Umbilical cord (tissue), 2 donors: ENCODE measurements at places on chromosomes 11 and 22. TPM values are rescaled to one million over a fixed set of nuclear protein-coding genes. Genes with fewer than 3 reads are reported as not detected.
A peak's percentile ranks its signal among the peaks of the same experiment; 100 is the strongest.

GRCh38 chr11:101706541-101706940 lies 122.7 kb upstream of the TRPC6 start:
- no peak for DNase-seq

DNA sequence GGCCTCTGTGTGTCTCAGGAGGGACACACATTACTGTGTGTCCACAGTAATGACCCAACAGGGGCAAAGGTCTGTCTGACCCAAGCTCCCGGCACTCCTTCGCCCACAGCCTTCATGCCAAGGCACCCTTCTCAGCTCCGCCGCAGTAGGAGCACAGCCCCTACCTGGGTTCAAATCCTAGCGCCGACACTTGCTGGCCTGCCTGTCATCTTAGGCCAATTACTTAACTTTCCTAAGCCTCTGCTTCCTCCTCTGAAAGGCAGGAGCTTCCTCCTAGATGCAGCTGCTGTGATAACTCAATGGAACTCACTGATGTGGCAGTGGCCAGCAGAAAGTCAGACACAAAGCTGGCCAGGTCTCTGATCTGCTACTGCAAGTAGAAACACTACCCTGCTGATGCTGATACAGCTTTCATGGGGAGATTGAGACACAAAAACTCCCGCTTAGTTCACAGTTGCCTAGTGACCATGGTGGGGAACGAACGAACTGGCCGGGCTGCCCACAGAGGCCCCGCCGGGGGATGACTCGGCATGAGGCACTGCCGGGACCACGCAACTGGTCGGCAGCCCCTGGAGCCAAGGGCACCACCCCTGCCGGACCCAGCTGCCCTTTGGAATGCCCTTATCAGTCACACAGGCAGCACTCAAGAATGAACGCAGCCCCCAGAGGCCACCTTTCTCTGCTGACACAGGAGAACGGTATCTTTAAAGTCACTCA lies 8.1 kb downstream of the EHD1 start:
- DNase-seq = peak; percentile 71

- no peak for DNase-seq
Measured at GRCh38 chr11:75855206-75855605, 40.2 kb downstream of the UVRAG start.

DNA sequence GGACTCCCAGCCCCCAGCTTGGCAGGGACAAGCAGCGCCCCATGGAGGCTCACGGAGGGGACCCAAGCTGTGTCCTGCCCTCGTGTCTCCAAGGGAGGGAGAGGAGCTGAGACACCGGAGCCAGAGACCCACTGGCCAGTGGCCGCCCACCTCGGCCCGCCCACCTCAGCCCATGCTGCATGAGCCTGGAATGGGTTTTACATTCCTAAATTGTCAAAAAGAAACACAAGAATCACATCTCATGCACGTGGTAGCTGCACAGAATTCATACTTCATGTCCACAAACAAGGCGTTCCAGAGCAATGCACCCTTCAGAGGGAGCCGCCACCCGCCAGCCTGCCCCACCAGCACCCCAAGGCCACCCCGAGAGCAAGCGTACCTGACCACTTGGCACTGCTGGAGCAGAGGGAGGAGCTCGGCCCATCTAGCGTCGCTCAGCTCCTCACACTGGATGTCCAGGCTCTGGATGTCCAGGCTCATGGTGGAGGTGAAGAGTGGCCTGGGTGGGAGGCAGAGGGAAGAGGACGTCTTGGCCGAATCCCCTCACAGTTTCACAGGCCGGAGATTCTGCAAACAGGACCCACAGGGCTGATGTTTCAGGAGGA lies 5.3 kb downstream of the RNH1 start:
- no peak for DNase-seq

- DNase-seq = peak; percentile 83
Measured at GRCh38 chr11:24623121-24623520, 126.3 kb downstream of the LUZP2 start.

DNA sequence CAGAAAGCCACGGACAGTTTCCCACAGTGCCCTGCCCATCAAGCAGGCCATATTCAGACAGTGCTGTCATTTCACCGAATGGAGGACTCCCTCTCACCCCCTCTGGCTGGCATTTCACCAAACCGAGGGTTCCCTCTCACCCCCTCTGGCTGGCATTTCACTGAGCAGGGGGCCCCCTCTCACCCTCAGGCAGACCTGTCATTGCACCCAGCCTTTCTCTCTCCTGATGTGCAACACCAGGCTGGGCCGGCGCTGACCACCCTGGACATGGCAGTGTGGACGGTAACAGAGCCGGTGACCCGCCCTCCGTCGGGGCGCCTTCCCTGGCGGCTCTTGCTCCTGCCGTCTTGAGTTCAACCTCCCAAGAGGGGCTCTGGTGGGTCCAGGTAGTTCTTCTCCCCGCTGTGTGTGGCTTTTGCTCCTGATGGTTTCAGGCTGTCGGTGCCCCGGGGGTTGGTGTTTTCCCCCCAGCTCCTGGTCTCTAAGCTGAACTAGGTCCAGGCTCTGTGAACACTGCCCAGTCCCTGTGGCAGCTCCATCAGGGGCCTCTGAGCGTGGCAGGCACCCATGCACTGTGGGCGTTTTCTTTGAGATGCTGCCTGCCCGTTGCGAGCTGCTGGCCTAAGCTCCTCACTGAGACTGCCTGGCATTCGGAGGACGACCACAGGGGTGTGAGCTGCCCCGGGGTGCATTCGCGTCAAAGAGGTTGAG lies 46.9 kb downstream of the SMIM38 start:
- no peak for DNase-seq

DNA sequence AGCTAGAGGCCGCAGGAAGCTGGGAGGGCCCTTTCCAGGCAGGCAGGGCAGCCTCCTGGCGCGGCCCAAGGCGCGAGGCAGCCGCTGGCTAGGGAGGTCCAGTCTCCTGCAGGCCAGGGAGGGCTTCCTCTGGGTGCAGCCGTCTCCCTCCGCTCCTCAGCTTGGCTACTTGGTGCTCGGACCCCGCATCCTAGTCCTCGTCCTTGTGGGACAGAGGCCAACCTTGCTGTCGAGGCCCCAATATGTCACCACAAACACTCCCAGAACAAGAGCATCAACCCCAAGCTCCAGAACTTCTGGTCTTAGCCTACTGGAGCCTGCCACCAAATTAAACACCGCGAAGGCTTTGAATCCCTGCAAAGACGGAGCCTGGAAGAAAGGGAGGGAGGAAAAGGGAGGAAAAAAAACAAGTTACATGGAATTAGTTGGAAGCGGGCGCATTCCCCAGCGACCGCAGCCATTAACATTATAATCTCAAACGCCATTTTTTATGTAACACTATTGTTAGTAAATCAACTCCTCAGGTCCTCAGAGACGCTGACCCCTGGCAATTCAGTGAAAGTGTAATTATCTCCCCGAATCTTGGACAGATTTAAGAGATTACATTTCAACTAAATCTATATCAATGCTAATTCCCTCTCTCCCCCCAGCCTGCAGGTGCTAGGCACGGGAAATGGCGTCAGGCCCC lies 12.7 kb upstream of the PAX6 start:
- DNase-seq = no peak

DNA sequence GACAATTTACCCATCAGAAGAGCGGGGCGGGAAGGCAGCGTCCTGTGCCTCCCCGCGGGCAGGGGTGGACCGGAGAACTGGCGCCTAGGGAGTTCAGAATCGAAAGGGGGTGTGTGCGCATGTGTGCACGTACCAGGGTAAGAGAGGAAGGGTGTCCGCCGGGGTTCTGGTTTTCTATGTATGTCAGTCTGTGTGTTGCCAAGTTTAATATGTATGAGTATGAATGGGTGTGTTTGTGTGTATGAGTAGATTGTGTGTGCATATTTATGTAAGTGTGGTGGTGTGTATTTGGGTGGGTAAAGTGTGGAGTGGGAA lies 2.0 kb downstream of the KCNC1 start:
- DNase-seq = no peak

GRCh38 chr11:69320326-69320725 lies 26.4 kb downstream of the MYEOV start:
- no peak for DNase-seq

- no peak for DNase-seq
Measured at GRCh38 chr11:67274768-67275605, 8.7 kb downstream of the GRK2 start.

DNA sequence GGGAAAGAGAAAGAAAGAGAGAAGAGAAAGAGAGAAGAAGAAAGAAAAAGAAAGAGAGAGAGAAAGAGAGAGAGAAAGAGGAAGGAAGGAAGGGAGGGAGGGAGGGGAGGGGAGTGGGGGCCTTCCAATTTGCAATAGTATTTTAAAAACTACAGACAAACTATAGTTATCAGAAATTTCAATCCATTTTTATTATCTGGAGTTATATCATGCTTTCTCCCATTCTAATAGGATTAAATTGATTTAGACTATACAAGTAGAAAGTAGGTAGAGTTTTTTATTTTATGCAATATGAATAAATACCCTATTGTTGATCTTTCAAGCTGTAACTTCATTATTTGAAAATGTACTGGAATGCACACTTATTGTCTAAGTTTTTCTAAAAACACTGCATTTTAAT lies 70.2 kb upstream of the CEP126 start:
- DNase-seq = no peak

DNA sequence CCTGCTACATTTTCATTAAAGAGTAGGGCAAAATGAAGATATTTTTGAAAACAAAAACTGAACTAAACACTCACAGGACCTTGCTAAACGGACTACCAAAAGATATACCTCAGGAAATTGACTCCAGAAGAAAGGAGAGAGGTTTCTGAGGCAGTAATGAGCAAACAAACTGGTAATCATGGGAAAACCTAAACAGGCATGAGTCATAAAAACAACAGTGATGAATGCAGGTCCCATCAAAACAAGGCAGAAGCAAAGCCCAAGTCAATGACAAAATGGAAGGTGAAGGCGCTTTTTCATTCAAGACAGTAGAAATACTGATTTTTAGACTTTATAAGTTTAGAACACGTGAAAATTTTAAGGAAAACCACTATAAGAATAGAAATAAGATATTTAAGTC lies 104.5 kb downstream of the EFCAB6 start:
- no peak for DNase-seq

DNA sequence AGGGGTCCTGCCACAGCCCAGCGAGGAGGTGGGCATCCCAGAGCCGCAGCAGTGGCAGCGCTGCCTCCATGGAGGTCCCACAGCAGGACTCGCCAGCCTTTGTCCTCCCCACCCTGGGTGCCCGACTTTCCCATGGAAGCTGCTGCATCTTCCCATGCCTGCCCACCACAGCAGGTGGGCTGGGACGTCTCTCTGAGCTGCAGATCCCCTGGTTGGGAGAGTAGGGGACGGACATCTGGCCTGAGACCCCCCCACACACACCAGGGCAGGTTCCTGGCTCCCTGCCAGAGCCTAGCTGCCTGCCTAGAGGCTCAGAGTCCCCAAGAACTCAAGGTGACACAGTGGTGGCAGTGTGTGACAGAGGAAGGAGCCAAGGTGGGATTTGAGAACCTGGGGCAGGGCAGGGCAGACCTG lies 21.5 kb upstream of the PRR5 start:
- no peak for DNase-seq

- no peak for DNase-seq
Measured at GRCh38 chr11:104582431-104582830, 315.8 kb downstream of the CASP12 start.

DNA sequence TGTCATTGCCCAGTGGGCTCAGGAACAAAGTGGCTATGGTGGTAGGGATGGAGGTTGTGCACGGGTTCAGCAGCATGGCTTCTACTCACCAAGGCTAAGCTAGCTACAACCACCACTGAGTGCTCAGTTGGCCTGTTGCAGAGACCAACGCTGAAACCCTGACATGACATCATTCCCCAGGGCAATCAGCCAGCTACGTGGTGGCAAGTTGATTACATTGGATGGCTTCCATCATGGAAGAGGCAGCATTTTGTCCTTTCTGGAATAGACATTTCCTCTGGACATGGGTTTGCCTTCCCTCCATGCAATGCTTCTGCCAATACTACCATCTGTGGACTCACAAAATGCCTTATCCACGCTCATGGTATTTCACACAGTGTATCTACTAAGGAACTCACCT lies 634.3 kb downstream of the OPCML start:
- no peak for DNase-seq

- DNase-seq = no peak
Measured at GRCh38 chr11:119367661-119368120, 13.8 kb downstream of the USP2 start.

DNA sequence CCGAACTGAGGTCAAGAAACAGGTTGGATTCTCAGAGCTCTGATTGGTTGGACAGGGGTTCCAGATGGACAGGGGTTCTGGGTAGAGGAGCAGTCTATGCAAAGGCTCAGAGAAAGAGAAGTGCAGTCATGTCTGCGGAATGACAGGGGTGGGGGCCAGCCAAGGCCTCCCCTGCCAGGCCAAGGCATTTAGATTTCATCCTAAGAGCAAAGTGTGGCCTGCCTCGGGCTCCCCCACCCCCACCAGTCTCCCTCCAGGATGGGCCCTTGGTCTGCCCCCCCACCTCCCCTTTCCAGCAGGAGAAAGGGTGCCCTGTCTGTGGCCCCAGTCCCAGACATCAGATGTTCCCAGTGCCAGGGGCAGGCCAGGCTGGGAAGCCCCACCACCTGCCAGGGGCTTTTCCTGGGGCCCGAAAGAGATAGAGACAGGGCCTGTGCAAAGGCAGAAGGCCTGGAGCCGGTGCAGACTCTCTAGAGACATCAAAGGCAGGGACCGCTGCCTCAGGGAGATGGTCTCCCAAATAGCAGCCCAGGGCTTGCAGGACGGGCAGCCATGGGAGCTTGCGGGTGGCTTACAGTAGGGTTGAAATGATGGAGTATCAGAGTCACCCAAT lies 9.4 kb downstream of the SUSD2 start:
- no peak for DNase-seq

DNA sequence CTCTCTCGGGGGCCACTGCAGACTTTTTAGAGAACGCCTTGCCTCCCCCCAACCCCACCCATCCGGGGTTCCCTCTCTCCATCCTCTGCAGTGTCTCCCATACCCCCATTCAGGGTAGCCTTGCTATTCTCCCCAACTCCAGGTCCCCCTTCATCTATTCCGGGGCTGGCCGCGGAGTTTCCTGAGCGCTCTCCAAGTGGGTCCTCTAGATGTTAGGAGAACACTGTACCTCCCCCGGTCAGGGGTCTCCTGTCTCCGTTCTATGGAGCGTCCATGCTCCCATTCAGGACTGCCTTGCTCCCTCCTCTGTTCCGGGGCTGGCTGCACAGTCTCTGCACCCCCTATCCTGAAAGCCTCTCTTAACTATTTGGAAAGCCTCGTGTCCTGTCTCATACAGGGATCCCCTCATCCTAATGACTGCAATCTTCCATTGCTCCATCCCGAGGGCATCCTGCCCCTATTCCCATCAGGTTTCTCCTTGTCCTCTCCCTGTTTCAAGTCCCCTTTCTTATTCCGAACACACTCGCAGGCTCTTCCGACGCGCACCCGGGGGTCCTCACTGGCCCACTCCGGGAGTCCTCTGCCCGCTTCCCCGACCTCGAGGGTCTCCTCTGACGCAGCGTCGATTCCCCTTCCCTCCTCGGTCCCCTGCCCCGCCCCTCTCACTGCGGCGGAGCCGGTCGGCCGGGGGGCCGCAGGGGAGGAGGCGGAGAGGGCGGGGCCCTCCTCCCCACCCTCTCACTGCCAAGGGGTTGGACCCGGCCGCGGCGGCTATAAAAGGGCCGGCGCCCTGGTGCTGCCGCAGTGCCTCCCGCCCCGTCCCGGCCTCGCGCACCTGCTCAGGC lies at the start of gene NEFH:
NEFH (plus strand) TSS at position 802 of the 845 bp plus-strand sequence. CDS start 45 bp downstream, outside the sequence.
- DNase-seq = no peak

- DNase-seq = no peak
Measured at GRCh38 chr11:11836676-11837231, 5.0 kb upstream of the USP47 start.

Gene CRYBB2
- not detected for total RNA-seq

Gene ASPHD2
- total RNA-seq = 1.7 TPM

Gene KRTAP5-8
- not detected for total RNA-seq

Gene MPPED2
- total RNA-seq = 13.7 TPM

Gene TREH
- total RNA-seq = not detected

Gene LRRC74B
- 0.24 TPM for total RNA-seq

Gene GSTT2B
- 7.2 TPM for total RNA-seq

Gene MAP6
- 10.4 TPM for total RNA-seq

Gene XNDC1N
- 35.6 TPM for total RNA-seq
